ENCODE measurements at places on chromosomes 1 and 21. TPM values are rescaled to one million over a fixed set of nuclear protein-coding genes. Genes with fewer than 3 reads are reported as not detected.

Gene ANKRD65
- total RNA-seq: under 0.01 TPM

Gene MYBPH
- not detected for total RNA-seq

Gene TNFRSF14
- 10.9 TPM for total RNA-seq

Gene BCL2L15
- under 0.01 TPM for total RNA-seq

Gene BMP8A
- total RNA-seq: 0.19 TPM

Gene NUDT17
- 4.8 TPM for total RNA-seq

Gene SLC25A34
- total RNA-seq: 0.38 TPM

Gene DRAXIN
- 0.56 TPM for total RNA-seq

Gene REG4
- total RNA-seq: not detected
